Right ventricle myocardium inferior (tissue), 1 donor: ENCODE measurements at places on chromosomes 11 and 22.

- no peak for DNase-seq
These were observed 71.6 kb downstream of the MYEOV start for GRCh38 chr11:69365558-69365957.

GRCh38 chr11:77705876-77706579 lies 68.4 kb upstream of the CLNS1A start:
- DNase-seq, result no peak

DNA sequence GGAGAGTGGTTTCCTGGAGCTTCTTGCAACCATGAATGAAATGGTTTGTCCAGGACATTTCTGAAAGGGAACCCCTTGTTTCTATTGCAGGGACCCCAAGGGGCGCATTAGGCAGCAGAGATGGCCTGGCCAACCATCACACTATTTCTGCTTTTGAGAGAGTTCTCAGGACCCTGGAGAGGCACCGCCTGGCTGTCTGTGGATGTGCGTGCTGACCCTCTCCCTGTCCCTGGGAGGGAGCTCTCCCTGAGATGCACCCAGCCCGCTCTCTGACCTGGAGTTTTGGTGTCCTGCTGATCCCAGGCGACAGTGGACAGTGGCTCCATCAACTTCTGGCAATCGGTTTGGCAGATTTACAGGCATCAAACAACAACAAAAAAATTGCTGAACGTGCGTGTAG lies 80.3 kb upstream of the SLC22A12 start:
- no peak for DNase-seq

GRCh38 chr11:103279821-103280220 lies 170.6 kb downstream of the DYNC2H1 start:
- DNase-seq, result no peak

- no peak for DNase-seq
These were observed 58.4 kb downstream of the KIRREL3 start for GRCh38 chr11:126942146-126942545.

DNA sequence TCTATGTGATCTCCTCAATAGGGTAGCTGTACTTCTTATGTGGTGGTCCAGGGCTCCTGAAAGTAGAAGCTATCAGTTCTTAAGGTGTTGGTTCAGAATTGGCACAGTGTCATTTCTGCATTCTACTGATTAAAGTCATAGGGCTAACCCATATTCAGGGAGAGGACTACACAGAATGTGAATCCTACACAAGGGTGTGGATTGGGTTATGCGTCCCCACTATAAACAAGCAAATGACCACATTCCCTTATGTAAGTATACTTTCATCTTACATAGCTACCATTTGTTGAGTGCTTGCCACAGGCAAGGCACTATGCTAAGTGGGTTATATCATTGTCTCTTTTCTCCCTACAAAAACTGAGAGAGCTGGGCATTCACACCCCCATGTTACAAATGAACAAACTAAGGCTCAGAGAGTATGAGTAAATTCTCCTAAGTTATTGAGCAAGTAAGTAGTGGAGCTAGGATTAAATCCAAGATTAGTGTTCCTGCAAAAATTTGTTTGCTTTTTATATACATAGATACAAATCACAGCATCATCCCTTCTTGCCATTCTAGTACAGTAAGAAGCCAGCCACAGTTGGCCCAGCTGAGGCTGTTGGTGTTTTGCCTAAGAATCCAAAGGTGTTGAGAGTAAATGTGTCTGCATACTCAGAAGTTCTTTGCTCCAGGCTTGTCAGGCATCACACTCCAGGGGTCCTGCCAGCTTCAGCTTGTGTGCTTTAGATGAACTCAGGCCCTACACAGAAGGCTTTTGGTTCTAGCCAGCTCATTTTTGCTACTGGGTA lies 157.8 kb downstream of the KIF18A start:
- DNase-seq, result no peak

DNA sequence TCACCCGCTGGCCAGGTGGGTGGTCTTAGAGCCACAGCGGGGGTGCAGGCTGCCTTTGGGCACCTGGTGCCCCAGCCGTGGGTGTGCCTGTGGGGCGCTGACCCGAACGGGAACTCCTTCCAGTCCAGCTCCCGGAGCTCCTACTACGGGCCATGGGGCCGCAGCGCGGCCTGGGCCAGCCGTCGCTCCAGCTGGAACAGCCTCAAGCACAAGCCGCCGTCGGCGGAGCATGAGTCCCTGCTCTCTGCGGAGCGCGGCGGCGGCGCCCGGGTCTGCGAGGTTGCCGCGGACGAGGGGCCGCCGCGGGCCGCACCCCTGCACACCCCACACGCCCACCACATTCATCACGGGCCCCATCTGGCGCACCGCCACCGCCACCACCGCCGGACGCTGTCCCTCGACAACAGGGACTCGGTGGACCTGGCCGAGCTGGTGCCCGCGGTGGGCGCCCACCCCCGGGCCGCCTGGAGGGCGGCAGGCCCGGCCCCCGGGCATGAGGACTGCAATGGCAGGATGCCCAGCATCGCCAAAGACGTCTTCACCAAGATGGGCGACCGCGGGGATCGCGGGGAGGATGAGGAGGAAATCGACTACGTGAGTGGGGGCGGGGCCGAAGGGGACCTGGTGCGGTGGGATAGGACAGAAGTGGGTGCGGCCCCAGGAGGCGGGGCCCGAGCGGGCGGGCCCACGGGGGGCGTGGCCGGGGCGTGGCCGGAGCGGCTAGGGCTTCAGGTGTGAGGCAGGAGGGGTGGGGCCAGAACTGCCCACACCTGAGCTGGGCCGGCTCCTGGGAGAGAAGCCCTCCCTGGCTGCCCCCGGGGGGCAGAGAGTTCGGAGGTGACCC lies 91.5 kb downstream of the CACNA1I start:
- DNase-seq, result no peak

GRCh38 chr11:79686703-79687419 lies 246.0 kb upstream of the TENM4 start:
- DNase-seq, result no peak

- no peak for DNase-seq
These were observed 7.9 kb downstream of the SFI1 start for GRCh38 chr22:31504282-31504681.

DNA sequence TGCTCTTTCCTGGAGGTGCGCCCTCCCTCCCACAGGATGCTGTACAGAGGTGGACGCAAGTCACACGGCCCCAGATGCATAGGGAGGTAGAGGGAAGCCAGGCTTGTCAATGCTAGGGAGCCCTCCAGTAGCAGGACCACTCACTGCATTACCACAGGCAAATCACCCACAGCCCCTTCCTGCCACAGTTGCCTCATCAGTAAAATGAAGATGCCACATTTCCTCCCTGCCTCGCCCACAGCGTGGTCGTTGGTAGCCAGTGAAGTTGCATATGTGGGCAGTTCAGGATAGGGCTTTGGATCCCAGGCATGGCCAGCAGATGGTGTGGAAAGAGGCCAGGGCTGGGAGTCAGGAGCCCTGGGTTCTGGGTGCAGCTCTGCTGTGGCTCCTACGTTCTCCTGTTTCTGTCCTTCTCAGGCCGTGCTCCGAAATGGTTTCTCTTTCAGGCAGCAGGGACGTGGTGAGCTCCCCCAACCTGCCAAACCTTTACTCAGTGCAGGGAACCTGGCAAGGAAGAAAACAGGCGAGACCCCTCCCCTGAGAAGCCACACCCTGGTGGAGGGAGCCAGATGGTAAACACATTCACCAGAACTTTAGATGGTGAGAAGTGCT lies 22.6 kb downstream of the DAGLA start:
- no peak for DNase-seq

DNA sequence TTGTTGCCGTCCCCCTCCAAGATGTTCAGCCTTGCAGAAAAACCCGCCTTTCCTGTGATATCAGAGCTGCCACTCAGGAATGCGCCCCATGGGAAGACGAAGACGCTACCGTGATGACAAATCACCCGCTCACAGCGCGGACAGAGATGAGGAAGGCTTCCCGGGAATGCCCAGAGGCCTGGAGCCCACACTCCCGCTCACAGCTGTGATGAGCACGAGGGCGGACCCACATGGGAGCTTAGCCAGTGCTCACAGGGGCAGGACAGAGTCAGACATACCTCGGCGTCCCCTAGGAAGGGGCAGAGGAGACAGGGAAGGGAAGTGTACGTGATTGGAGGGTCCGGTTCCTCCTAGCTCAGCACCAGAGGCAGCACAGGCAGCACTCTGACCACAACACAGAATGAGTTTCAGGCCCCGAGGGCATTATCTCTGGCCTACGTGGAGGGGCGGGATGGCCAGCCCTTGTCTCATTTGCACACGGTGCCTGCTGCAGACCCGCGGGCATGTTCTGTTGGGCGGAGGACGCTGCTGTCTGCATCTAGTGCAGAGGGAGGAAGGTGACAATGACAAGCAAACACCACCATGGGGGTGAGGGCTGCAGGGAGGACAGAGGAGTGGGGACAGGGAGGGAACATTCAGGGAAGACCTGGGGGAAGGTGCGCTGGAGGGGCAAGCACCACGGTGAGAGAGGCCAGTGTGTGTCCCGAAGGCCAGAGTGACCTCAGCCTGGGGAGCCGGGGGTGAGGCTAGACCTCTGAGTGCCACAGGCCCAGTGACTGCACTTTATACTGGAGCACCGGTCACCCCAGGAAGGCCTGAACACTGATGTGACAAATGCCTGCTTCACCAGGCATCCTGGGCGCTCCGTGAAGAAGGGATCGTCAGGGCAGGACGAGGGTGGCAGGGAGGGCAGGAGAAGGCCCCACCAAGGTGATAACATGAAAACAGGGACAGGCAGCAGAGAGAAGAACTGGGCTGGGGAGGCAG lies 79.6 kb downstream of the CELSR1 start:
- DNase-seq, result no peak

DNA sequence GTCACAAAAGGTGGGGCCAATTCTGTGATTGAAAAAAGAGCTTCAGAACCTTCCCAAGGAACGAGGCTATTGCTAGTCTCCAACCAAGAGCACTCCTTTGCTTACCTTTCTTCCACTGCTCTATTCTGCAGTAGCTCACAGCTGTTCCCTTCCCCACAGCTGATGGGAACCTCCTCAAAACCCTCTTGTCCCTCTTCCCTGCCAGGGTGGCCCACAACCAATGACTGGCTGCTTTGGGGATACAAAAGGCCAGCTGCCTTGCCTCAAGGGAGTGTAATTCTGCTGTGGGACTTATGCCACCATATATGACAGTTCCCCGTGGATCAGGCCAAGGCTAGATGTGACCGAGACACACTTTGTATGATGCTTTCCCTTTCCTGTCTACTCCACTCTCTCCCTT lies 15.0 kb downstream of the KCNE3 start:
- no peak for DNase-seq

DNA sequence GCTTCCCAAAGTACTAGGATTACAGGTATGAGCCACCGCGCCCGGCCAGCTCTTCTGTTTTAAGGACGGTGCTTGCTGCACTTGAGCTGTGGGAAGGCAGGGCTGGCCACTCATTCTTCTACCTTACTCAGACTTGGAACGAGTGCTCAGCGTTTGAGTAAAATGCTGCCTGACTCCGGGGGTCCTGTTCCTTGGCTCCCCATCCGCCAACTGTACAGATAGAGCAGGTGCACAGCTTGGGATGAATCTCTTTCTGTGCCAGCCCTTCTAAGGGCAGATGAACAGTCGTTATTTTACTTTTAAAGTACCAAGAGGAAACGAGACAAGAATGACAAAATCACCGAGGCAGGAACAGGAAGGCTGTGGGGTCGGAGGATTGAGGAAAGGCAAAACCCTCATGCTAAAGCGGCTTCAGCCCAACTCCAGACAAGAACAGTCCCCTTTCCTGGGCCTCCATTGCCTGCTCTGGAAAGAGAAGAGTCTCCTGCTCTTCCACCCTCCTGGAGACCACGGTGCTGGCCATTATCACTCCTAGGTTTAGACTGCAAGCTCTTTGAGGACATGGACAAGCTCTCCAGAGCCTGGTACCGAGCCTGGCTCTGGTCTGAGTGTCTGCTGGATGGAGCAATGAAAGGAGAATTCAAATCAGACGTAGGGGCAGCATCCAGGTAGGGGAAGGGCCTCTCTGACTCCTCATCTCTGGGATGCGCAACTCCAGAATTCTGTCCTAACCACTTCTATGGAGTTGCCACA lies 1.1 kb upstream of the SUN2 start:
- DNase-seq, result no peak

GRCh38 chr11:131370090-131370751 lies at the start of gene NTM:
Gene NTM (plus strand): TSS chr11:131370615.
- no peak for DNase-seq

GRCh38 chr11:69821511-69822040 lies 2.4 kb upstream of the FGF3 start:
- no peak for DNase-seq

- no peak for DNase-seq
These were observed 73.9 kb downstream of the SCUBE1 start for GRCh38 chr22:43269246-43269645.

GRCh38 chr11:37264060-37264459 lies 666.0 kb upstream of the RAG2 start:
- no peak for DNase-seq

GRCh38 chr11:47408598-47409439 lies 429 bp downstream of the SLC39A13 start:
- DNase-seq, result no peak
